PC-9 (cell line): ENCODE measurements at places on chromosomes 1 and 21.

- DNase-seq: no peak
These were observed 22.7 kb downstream of the SERBP1 start for GRCh38 chr1:67407498-67407897.

GRCh38 chr1:84853741-84854721 lies 39.0 kb downstream of the LPAR3 start:
- DNase-seq: peak; percentile 41

GRCh38 chr1:154902938-154903566 lies 33.0 kb upstream of the KCNN3 start:
- no peak for DNase-seq

DNA sequence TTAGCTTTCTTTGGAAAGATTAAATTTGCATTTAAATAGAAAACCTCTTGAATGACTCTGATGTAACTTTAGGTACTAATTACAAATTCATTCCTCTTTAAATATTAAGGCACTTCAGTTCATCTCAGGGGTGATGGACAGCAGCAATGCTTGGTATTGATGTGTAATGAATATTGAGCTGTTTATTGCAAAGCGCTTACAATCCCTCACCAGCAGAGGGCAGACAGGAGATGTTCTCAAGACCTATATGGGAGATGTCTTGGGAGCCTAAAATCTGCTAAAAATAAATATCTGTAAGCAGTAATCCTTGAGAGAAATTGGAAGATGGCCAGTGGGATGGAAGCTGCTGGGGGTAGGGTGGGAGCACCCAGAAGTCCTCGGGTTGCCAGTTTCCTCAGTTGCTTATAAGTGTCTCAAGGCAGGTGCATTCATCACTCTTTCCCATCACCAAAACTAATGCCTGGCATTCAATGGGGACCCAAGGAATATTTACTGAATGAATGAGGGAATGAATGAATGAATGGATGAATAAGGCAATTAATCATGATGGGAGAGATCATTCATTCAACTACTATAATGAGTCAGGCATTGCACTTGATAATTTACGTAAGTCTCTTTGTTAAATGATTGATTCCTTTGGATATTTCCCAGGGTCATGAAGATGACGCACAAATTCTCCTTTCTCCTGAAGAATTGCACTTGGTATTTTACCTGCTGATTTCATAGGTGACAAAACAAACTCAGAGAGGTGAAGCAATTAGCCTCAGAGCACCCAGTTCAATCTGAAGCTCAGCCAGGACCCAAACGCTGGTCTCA lies 2.3 kb downstream of the KLHDC8A start:
- peak; percentile 43 for DNase-seq

DNA sequence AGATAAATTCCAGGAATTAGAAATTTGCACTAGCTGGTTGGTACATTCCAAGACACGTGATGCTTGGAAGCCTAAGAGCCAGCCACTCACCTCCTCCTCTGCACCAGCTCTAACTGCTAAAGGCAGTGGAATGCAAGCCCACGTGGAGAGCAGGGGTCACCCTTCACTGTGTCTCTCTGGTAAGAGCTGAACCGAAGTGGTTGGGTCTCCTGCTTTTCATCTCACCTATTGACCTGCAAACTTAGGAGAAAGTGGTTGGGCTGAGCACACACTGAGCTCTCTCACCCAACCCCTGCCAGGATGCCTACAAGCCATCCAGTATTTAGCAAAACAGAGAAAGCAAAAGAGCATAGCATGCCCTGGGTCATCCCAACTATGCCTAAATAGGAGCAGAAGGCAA lies 19.3 kb downstream of the HAO2 start:
- DNase-seq: no peak
